CD4-positive, CD25-positive, alpha-beta regulatory T cell (primary cell): ENCODE measurements at places on chromosomes 2 and 18.

GRCh38 chr2:88903749-88904353 lies 212.4 kb downstream of the RPIA start:
- peak; percentile 41 for DNase-seq

GRCh38 chr18:42773870-42774269 lies 341.6 kb downstream of the RIT2 start:
- no peak for DNase-seq

GRCh38 chr2:227513113-227513512 lies 41.2 kb downstream of the AGFG1 start:
- no peak for DNase-seq

DNA sequence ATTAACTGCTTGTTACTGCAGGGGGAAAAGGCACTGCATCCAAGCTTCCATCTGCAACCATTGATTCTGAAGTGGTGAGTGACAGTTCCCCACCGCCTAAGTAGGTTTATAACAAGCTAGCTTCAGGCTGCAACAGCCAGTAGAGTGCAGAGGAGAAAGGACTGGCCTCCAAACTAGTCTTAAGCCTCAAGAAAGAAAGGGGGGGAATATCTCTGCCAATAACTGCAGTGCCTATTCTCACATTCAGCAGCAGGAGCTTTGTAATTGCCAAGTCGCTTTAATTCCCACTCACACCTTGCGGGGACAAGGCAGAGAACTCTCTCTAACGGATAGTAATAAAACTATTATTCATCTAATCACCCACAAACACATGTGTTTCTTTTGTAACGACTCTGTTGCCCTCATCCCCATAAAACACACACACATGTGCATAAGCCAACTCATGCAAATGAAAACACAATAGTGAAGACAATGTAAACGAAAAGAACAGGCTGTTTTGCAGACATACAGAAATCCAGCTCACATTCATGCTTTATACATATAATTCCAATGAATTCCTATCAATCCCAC lies 1963.3 kb upstream of the PIK3C3 start:
- no peak for DNase-seq

DNA sequence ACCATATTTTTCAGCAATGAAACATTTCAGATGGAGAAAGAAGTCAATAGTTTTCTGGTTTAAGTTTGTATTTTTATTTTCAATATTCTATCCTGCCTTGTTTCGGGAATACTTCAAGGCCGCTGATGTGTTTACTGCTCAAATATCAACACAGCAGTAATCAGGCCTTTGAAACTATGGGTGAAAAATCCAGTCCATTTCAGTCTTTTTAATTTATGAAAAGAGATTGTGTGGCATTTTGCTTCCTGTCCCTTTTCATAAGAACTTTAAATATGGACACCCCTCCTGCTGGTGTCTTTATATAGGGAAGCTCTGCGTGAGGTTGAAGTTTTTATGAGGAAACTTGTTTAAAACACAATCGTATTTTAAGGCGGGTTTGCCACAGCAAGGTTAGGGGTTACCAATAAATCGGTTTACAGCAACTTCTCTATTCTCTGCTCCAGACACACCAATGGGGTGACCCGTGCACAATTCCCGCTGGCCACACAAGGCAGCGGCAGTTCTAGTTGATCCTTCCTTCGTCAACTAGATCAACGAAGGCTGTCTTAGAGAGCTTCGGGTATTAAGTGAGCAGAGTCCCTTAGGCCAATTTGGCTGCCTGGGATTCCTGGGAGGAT lies 1.2 kb upstream of the TANC1 start:
- no peak for DNase-seq

DNA sequence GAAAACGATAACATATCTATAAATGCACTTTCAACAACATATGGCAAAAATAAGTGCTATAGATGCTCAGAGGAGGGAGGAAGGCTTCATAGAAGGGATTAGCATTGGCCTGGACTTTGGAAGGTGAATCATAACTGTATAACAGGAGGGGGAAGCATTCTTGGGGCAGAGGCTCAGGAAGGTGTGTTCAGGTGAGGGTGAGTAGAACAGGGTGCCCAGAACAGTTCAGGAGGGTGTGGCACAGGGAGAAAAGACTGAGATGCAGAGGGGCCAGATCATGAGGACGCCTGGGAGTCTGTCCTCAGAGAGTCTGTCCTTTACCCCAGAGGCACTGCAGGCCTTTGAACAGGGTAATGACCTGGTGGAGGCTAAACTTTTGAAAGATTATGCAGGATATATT lies 29.3 kb upstream of the MEP1B start:
- no peak for DNase-seq

DNA sequence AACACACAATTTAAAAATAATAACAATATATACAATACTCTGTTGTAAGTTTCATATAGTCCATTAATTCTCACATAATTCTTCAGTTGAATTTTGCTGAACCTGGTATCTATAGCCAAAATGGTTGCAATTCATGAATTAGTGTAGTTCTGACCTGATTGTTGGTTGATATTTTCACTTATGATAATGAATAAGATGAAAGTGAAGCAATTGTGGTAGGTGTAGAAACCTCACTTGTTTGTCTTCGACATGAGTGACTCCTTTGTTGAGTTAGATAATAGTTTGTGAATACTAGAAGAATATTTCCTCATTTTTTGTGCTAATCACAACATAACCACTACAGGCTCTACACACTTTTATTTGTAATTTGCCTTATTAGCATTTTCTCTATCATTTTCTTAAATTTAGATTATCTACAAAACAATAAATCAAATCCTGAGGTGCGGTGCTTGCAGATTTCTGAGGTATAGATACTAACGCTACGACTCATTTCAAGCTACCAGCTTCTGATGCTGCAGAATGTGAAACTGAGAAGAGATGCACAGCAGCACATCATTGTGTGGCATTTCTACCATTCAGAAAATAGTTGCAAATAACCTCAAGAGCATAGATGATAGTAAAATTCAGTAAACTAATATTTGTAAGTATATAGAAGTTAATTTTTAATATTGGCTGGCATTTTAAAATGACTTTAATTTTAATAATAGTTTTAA lies 117.9 kb downstream of the KCNH7 start:
- no peak for DNase-seq

- DNase-seq, result no peak
Observed at GRCh38 chr2:173307293-173307692, 47.4 kb upstream of the CDCA7 start.

- no peak for DNase-seq
Observed at GRCh38 chr2:239575931-239576445, 175.2 kb upstream of the HDAC4 start.

GRCh38 chr18:51226587-51227350 lies 29.3 kb upstream of the MEX3C start:
- DNase-seq, result no peak

GRCh38 chr18:23231340-23232021 lies 96.2 kb downstream of the CABLES1 start:
- DNase-seq, result peak; percentile 73

- DNase-seq, result peak; percentile 84
Observed at GRCh38 chr2:130372055-130372832, 16.4 kb downstream of the PTPN18 start.

- no peak for DNase-seq
Observed at GRCh38 chr2:67965246-67965645, 97.6 kb downstream of the C1D start.

GRCh38 chr2:10665833-10666232 lies 23.9 kb downstream of the NOL10 start:
- no peak for DNase-seq

DNA sequence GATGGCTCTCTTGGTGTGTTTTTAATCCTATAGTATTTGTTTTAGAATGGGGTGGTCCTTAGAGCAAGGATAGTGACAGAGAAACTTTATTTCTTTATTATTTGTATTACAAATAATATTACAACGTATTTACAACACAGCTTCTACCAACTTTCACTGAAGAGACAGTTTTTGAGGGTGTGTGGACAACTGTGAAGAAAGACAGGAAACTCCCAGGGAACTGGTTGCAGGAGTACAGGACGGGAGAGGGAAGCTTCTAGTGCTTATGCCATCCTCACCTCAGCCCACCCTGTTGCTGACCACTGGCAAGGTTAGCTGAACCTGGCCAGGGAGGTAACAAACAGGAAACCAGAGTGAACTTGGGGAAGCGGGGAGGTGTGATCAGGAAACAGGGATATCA lies 251.7 kb downstream of the BCL11A start:
- DNase-seq, result no peak

DNA sequence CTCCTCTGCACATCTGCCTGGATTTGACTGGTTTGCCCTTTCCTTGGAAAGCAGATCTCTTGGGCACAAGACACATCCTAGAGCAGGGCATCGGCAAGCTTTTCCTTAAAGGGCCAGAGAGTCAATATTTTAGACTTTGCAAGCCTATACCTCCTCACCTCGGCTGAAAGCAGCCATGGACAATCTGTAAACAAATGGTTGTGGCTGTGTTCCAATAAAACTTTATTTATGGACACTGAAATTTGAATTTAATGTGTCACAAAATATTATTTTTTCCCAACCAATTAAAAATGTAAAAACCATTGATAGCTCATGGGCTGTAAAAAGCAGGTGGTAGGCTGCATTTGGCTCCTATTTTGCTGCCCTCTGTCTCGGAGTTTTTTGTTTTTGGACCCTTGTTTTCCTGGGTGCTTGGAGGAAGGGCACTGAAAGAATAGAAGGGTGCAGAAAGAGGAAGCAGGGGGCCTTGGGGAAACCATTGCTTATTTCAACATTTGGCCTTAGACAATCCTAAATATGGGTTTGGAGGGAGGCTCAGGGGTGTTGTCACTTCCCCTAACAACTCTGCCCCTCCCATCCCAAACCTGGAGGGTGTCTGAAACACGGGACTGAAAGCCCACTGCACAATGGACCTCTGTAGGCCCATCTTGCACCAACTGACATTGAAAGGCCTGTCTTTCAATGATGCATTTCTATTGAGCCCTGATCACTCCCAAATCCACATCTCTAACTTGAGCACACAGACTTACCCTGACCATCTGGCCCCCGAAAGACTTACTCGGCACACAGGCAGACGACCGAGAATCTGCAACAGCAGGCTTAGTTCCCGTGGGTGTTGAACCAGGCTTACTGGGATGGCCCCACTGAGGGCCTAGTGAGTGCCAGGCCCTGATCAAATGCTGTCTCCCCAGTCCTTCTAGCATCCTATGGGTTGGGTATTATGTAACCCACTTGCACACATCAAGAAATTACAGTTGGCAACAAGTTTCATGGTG lies 7.1 kb upstream of the ZFP36L2 start:
- no peak for DNase-seq

- no peak for DNase-seq
Observed at GRCh38 chr2:123047186-123047585, 977.9 kb upstream of the CNTNAP5 start.

- no peak for DNase-seq
Observed at GRCh38 chr18:23872701-23873550, 141.6 kb upstream of the TTC39C start.

GRCh38 chr2:65390134-65390533 lies 42.3 kb downstream of the SPRED2 start:
- no peak for DNase-seq

DNA sequence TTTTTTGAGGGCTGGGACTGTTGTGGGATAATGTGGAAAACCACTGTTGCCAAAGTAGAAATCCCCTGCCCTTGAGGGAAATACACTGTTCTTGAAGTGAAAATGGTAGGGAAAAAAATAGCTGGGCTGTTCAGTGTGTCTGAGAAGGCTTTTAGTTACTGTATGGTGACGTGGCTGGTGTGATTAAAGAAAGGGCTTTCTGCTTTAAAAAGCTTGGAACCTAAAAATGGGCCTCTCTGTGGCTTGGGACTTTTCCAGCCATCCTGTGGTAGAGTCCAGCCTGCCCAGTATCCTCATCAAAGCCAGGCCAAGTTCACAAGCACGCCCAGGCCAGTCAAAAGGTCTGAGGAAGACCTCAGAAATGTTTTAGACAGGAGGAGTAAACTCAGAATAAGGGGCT lies 6.8 kb downstream of the MGAT5 start:
- no peak for DNase-seq

DNA sequence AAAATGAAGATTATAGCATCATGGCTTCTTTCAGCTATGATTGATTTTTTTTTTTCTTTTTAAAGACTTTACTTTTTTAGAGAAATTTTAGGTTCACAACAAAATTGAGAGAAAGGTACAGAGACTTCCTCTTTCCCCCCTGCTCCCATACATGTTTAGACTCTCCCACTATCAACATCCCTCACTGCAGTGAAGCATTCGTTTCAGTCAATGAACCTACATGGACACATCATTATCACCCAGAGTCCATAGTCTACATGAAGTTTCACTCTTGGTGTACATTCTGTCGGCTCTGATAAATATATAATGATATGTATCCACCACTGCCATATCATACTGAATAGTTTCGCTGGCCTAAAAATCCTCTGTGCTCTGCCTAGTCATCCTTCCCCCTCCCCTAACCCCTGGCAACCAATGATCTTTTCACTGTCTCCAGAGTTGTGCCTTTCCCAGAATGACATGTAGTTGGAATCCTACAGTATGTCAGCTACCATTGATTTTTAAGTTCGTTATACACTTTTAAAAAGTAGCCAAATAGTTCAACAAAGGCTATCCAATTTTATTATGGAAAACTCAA lies 86.8 kb downstream of the GPD2 start:
- no peak for DNase-seq

DNA sequence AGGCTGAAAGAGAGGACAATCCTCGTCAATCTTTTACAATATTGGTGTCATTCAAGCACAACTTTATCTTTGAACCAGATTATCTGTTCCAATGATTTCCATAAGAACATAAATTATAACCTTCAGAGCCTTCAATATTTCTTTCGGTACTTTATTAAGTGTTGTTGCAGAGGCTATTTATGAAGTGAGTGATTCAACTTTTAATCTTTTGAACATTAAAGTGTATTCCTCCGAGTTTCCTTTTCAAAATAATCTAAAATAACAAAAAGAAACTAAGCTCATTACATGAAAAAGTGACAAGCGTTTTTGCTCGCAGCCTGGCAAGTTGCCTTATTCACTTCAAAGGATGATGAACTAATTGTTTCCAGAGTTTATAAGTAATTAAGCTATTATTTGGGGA lies 149.0 kb downstream of the MEIS1 start:
- no peak for DNase-seq

DNA sequence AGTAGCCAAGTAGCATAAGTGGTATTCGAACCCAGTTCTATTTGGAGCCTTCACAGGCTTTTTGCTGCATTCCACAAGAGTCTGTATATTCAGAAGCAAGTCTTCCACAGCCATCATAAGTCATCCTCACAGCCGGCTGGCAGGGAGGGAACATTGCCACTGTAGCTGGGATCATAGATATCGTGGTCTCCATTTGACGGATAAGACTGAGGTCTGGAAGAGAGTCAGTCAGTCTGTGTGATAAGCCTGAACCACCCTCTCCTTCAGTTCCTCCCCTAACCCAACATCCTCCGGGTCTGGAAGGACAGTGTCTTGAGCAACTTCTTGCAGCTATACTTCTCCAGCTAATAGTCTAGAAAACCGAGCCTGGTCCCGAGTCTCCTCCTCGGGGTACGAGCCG lies 17.0 kb upstream of the C1QL2 start:
- DNase-seq, result no peak

GRCh38 chr2:128027278-128027800 lies 520 bp downstream of the SAP130 start:
- DNase-seq, result peak; percentile 100

DNA sequence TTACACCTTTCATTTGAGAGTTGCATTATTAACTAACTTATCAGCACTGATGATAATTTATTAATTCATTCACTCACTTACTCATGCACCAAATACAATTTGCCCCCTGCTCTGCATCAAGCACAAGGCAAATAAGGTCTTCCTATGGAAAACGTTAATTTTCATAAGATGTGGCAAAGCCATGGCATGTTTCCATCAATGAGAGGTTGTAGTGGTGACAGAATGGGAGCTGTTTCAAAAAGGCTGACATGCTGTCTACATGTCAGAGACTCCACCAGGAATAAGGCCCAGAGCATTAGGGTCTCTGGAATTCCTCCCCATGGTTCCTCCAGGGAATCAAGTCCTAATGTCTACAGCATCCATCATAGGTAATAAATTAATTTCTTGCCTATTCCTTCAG lies 978.8 kb downstream of the TMEM182 start:
- no peak for DNase-seq
